ENCODE measurements at places on chromosomes 16 and 17.

GRCh38 chr17:8253801-8254200 is 4.7 kb downstream of the PFAS start:
- no peak for DNase-seq

DNA sequence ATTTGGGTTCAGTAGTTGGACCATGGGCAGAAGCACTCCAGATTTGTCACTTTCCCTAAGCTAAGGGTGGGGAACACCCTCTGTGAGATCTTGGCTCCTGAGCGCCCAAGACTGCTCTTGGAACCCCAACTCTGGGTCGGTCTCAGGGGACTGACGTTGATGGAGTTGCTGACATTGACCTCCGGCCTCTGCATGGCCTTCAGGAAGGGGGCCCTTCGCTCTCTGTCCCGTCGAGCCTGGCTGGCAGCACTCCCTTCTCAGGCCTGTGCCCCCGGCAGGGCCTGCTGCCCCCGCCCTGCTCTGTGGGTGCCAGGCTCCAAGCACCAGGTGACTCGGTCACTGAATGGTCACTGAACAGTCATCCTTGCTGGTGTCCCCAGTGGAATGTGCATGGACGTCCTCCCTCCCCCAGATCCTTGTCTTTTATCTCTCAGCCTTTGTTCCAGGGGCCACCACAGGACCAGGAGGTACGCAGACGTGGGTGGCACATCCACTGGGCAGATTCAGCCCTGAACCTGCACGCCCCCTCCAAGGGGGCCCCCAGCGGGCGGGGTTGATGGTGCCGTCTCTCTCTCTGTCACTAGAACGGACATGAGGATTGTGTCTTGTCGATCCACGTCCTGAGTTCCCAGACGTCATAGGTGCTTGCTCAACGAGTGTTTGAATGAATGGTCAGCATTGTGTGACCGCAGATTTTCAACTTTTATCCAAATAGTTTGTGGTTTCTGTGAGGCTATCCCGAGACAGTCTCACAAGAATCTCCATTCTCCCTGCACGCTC is 314.5 kb downstream of the SEC14L1 start:
- peak; percentile 52 for DNase-seq

GRCh38 chr17:8320262-8320661 is 10.2 kb downstream of the ARHGEF15 start:
- DNase-seq, result no peak

- no peak for DNase-seq
These were observed 152.6 kb upstream of the CACNG5 start for GRCh38 chr17:66682283-66682682.

GRCh38 chr17:73539166-73539565 is 105.1 kb downstream of the SDK2 start:
- no peak for DNase-seq

GRCh38 chr17:43031666-43032065 is 6.6 kb downstream of the RND2 start:
- no peak for DNase-seq

GRCh38 chr16:28317040-28317880 is 24.9 kb downstream of the SBK1 start:
- DNase-seq, result peak; percentile 56

GRCh38 chr17:83199500-83200201 is 120.2 kb downstream of the METRNL start:
- peak; percentile 78 for DNase-seq

- no peak for DNase-seq
These were observed 3.5 kb upstream of the CNEP1R1 start for GRCh38 chr16:50021544-50021943.

DNA sequence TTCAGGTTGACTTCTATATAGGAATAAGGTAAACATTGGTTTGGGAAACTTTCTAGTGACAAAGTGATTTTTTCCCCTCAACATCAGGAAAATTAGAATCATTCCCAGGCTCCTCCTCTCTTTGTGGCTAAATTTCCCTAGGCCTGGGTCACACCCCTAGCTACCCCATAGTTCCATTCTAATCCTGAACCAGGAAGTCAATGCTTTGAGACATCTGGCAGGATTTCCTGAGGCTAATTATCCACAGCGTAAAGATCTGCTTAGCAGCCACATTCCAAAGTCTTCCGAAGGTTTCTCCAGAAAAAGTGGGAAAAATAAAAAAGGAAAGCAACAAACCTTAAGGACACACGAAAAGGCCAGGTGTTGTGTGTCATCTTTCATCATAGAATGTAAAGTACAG is 60.3 kb upstream of the CORO6 start:
- no peak for DNase-seq

DNA sequence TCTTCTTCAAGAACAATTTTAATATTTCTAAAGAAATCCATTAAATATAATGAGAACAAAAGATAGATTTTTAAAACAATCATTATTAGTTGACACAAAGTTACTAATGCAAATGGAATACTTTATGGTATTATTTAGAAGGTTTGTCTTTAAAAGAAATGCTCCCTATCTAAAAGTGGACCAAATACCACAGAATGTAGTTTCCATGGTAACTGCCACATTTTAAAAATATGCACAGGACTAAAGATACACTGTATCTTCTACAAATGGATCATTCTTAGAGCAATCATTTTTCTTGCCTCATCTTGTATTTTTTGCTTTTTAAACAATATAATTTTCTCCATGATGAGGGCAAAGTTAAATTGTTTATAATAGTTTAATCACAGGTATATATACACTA is 296.0 kb downstream of the CEP112 start:
- DNase-seq, result no peak

- DNase-seq, result no peak
These were observed 57.9 kb downstream of the SDK2 start for GRCh38 chr17:73586275-73586832.

DNA sequence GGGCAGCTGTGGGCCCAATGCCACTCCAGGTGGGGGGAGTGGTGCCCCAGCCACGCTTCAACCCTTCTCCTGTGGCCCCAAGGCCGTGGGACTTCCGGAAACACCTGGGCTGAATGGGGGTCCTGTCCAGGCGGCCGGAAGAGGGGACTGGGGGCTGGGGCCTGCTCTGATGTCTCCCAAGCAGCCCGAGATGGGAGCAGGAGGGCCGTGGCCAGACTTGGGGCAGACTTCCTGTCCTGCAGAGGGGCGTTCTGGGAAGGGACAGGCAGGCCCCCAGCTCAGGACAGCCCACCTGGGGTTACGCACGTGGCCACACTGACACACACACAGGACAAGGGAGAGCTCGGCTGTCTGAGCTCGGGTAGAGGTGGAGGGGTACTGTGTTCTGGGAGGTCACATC is 5.1 kb downstream of the HSD3B7 start:
- no peak for DNase-seq

DNA sequence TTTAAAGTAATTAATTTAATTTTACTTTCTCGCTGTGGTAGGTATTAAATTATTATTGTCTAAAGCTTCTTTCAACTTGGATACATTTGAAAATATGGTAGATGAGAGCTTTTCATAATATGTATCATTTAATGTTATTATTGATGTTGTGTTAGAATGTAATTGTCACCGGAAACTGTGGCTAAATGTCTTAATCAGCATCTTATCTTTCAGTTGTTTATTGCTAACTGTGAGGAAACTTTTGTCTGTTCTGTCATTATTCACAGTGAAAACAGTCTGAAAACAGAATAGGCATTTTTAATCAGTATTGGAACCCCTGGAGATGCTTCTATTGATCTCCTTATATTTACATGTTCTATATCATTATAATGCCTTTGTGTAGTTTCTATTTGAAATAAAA is 120.7 kb downstream of the STXBP4 start:
- no peak for DNase-seq

- no peak for DNase-seq
These were observed 14.4 kb upstream of the MEAK7 start for GRCh38 chr16:84518804-84519341.

DNA sequence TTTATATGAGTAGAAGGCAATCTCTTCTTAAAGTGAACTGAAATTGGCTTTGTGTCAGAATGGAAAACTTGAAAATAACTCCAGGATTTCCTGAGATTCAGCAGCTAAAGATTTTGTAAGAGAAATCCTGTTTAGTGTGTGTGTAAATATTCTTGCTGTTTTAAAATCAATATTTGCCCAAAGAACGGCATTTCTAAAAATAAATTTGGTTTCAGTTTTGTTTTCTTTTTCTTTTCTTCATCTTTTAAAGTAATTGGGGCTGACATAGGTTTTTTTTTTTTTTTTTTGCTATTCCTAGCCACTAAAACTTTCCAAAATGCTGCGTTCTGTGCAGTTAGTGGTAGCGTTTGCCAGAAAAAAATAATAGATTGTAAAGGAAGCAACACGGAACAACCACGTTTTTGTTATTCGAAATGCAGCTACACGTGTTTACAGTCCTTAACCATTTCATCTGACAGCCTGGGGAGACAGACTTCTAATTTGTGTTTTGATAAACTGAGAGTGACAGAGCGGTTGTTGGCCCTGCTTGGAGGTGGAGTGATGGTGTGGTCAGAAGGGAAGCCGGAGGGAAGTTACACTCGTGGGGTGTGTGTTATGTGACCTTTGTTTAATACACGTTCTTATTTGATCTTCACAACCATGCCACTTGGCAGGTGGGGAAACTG is 21.6 kb upstream of the SMPD3 start:
- no peak for DNase-seq

GRCh38 chr17:72236980-72237633 is 116.3 kb downstream of the SOX9 start:
- DNase-seq, result no peak

- DNase-seq, result no peak
These were observed 19.5 kb downstream of the NKD1 start for GRCh38 chr16:50567651-50568050.

- no peak for DNase-seq
These were observed 3.2 kb downstream of the AMFR start for GRCh38 chr16:56421976-56422669.

GRCh38 chr17:7843536-7844291 is 9.7 kb downstream of the KDM6B start:
- peak; percentile 94 for DNase-seq

DNA sequence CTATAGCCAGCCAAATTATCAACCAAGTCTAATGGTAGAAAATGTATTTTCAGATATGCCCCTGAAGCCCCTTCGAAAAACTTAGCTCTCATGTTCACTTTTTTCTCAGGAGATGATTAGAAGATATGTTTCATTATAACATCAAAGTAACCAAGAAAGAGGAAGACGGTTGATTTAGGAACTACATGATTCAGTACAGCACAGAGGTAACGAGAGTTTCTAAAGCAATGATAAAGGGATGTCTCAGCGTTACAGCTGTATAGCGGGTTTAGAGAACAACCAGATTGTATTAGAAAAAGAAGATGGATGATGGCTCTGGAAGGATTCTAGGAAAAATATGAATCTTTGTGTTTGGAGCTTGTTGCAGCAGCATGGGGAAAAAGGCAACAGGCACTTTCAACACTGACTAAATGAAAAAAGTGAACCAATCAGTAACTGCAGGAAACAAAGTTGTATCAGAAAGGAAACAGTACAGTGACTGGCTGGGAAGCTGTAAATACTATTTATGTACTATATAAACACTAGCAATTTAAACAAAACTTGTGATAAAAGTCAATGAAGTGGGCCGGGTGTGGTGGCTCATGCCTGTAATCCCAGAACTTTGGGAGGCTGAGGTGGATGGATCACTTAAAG is 21.5 kb downstream of the MBTD1 start:
- DNase-seq, result no peak

GRCh38 chr17:77433385-77434135 is 292.8 kb downstream of the SEC14L1 start:
- DNase-seq, result no peak

- DNase-seq, result no peak
These were observed 33.0 kb upstream of the ZC3H18 start for GRCh38 chr16:88536971-88537751.

DNA sequence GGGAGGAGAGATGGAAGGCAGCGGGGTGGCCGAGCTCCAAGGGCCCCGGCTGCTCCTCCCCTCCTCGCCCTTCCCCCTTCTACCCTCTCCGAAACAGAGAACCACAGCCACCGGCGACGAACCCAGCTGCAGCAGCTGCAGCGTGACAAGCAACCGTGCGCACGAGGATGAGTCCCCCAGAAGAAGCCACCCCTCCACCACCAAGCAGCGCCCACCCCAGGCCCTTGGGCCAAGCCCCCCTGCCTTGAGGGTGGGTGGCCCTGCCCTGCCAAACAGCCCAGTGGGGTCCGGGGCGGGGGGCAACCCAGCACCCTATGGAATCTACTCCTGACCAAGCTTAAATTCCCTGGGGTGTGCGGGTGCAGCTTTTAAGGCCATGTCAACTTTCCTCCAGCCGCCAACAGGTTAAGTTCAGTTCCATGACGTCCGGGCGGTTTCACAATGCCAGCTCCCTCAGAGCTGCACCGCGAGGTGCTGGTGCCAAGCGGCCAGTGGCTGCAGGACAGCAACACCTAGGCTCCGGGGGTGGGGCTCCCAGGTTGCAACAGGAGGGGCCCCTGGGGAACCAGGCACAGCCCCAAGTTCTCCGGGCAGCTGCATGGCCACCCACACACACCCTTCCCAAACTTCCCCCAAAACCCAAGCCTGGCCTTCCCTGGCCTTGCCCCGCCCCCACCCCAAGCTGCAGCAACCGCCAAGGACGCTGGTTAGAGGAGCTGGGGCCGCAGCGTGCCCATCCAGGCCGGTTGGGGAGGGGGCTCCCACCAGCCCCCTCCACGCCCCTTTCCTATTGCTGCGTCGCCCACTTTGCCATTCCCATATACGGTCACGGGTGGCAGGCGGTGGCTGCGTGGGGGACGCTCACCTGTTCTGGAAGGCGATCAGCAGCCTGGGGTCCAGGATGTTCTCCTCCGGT is 2.0 kb downstream of the CBX4 start:
- no peak for DNase-seq

DNA sequence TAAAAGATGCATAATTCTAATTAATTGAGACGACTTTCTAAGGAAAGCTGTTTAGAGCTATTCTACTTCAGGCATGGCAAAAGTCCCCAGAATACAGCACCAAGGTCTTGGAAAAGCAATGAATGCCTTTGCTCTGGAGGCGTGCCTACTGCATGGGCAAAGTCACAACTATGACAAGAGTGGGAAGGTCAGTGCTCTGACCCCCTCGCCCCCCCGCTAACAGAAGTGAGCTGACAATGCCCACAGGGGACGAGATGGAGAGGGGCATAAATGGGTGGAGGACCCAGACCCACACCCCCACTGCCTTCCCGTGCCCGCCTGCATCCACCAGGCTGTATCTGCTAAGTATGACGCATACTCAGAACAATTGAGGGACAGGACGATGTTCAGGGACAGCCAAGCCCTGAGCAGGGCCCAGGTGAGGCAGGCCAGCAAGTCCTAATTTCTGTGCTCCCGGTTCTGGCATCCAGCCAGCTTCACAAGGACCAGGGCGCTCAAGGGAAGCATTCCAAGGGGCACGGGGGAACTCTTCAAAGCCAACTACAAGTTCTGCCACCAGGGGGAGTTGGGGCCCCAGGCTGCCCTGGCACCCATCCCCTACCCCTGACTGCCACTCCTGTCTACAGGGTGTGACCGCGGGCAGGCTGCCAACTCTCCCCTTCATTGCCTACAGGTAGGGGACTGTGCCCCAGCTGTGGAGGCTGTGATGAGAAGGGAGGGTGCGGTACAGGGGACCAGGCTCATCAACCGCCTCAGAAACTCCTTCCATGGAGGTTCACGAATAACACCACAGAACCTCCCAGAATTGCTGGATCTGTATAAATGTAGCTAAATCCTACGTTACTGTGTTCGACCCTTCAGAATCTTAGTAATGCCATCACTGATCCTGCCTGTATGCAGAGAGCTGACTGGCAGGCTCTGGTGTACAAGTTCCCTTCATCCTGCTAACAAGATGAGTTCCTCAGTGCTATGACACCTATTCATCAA is 20.8 kb downstream of the NPRL3 start:
- no peak for DNase-seq
